CD4-positive, alpha-beta T cell treated with Interleukin-4 for 1 hour (primary cell): ENCODE measurements at places on chromosomes 3 and 15.

DNA sequence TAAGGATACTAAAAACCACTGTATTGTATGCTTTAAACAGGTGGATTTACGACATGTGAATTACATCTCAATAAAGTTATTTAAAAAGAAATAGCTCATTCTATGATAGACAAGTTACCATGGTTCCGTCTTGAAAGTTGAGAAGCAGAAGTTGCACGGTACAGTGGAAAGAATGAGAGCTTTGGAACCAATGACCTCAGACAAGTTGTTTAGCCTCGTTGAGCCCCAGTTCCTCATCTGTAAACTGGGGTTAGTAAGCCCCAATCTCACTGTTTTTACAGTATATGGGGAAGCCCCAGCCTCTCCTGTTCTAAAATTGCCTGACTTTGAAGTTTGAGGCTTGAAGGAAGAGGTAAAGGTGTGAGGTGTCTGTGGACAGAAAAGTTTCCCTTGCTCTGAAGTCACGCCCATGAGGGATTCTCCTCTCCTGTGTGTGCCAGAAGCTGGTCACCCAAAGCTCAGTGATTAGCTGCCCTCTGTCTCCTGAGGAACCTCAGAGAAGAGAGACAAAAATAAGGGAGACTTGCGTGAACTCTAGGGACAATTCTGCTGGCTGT lies 10.0 kb downstream of the CRYGS start:
- DNase-seq, result peak; percentile 73

- no peak for DNase-seq
Measured at GRCh38 chr3:111068574-111068973, 3.0 kb upstream of the NECTIN3 start.

GRCh38 chr3:99473321-99473751 lies 165.1 kb upstream of the COL8A1 start:
- no peak for DNase-seq

GRCh38 chr3:195905970-195906864 lies 2.1 kb downstream of the TNK2 start:
- DNase-seq, result peak; percentile 32

DNA sequence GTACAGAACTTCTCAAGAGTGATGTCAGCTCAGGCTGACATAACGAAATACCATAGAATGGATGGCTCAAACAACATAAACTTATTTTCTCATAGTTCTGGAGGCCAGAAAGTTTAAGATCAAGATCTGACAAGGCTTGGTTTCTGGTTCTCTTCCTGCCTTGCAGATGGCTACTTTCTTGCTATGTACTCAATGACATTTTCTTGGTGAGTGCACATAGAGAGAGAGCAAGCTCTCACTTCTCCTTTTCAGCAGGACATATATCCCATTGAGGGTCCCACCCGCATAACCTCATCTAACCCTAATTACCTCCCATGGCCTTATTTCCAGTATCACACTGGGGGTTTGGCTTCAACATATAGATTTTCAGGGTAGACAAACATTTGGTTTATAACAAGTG lies 1072.1 kb downstream of the PLOD2 start:
- no peak for DNase-seq

DNA sequence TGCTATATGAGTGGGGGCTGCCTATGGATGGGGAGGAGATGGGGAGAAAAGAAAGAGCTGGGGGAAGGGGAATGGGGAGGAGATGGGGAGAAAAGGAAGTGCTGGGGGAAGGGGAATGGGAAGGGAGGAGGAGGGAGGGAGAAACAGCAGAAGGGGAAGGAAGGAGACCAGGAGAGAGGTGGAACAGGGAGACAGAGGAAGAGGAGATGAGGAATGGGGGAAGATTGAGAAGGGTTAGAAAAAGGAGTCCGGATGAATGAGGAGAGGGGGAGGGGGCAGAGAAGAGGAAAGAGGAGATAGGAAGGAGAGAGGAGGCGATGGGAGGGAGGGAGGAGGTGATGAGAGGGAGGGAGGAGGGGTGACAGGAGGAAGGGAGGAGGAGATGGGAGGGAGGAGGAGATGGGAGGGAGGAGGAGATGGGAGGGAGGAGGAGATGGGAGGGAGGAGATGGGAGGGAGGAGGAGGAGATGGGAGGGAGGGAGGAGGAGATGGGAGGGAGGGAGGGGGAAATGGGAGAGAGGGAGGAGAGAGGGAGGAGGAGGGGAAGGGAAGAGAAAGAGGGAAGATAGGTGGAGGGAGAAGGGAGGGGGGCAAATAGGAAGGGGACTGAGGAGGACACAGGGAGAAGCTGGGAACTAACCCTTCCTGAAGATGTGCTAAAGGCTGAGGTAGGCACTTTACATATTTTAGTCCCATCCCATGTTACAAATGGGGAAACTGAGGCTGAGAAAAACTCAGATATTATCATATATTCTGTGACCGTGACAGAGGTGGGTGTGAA lies 6.6 kb upstream of the BCL2L10 start:
- no peak for DNase-seq
